ENCODE measurements at places on chromosomes 7 and 10.

- no peak for DNase-seq
Measured at GRCh38 chr7:128886391-128887168, 23.9 kb downstream of the ATP6V1F start.

DNA sequence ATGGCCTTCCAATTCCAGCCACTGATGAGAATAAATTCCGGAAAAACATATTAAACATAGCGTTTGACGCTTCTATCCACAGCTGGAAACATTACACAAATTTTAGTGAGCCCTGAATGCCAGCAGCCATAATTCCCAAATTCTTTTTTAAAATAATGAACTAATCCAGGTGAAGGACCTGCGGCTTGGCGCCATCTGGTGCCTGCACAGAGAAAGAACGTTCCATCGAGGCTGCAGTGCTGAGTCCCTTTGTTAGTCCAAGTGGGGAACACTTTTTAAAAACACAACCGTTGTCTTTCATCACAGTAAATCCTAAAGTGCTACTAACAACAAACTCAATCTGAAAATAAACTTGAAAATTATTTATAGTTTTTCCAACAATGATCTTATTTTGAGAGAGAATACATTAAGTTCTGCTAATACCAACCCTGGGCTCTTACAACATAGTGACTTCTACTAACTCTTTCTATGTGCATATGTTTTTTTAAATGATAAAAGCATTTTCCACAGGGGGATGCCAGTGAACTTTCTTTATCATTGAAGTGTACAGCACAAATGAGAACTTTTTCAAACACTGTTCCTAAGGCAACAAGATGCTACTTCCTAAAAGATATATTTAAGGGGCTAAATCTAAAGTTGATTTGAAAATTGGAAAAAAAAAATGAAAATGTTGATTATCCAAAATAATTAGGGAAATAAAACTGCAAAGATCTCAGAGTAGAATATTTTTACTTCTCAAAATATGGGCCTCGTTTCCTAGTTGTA, 166.9 kb upstream of the RNF32 start:
- DNase-seq: no peak

- DNase-seq: no peak
Measured at GRCh38 chr7:73770002-73770859, at the start of gene CLDN3. CLDN3 (minus strand) TSS chr7:73770270; CDS start chr7:73770049, 221 bp downstream.

- no peak for DNase-seq
Measured at GRCh38 chr10:92575961-92576360, 2.1 kb upstream of the IDE start.

DNA sequence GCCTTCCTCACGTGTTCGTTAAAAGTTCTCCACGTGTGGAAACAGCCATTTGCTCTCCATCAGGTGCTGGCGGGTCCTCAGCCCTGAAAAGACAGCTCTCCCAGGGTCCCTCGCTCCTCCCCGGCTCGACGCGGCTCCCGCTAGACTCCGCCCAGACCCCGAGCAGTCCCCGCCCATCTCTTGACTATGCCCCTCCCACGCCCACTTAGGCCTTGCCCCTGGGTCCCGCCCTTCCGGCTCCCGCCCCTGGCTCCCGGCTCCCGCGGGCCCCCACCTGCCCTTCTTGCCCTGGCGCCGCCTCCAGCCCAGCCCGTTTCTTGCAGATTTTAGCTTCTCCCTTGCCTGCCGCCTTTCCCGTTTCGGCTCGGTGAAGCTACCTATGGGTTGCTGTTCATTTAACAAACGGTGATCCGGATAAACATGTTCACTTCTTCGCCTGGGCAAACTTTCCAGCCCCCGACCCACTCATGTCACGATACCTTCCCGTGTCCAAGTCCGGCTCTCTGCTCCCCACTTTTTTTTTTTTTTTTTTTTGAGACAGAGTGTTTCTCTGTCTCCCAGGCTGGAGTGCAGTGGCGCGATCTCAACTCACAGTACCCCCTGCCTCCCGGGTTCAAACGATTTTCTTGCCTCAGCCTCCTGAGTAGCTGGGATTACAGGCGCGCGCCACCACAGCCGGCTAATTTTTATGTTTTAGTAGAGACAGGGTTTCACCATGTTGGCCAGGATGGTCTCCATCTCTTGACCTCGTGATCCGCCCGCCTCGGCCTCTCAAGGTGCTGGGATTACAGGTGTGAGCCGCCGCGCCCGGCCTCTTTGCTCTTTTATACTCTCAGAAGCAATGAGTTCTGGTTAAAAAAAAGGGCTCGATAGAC, 830 bp upstream of the ZNF438 start:
- peak; percentile 85 for DNase-seq

GRCh38 chr10:109889867-109890266, 33.4 kb downstream of the XPNPEP1 start:
- DNase-seq: no peak

GRCh38 chr7:35699796-35700305, 4.9 kb upstream of the HERPUD2 start:
- DNase-seq: no peak

DNA sequence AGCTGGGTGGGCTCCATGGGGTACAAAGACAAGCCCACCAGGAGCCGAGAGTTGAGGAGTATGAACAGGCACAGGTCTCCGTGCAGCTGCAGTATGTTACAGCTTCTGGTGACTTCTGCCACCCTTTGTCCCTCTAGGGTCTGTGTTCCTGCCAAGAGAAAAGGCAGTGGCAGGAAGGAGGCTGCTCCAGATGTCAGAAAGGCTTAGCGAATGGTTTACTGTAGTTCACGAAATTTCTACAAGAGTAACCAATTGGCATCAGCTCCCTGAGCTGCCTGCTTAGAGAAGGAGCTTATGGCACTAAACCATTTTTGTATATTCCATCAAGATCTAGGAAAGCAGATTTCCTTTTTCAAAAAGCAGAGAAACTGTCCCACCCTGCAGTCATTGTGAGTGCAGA, 48.2 kb upstream of the TMEM72 start:
- no peak for DNase-seq

All from stimulated activated CD8-positive, alpha-beta memory T cell treated with anti-CD3 and anti-CD28 coated beads, Interleukin-7, amount 100 ng/mL, for 1 hour (primary cell).